CD4-positive, alpha-beta T cell (primary cell): ENCODE measurements at places on chromosomes 5 and 9. TPM values are rescaled to one million over a fixed set of nuclear protein-coding genes. Genes with fewer than 3 reads are reported as not detected.

- DNase-seq = no peak
- H3K27me3 ChIP-seq = no peaks in the 10 kb centered on the region
- H3K4me3 ChIP-seq = no peak overlapping the region
- no peaks in the 10 kb centered on the region for H3K4me1 ChIP-seq
- no peak overlapping the region for H3K27ac ChIP-seq
These were observed 12.5 kb upstream of the PUM3 start for GRCh38 chr9:2856400-2856799.

- no peak overlapping the region for H3K4me3 ChIP-seq
- H3K36me3 ChIP-seq = no peaks in the 10 kb centered on the region
- DNase-seq = no peak
- H3K27me3 ChIP-seq = peaks cover 7% of the 10 kb centered on the region
- no peak overlapping the region for H3K27ac ChIP-seq
These were observed 10.5 kb upstream of the ADGRD2 start for GRCh38 chr9:124439686-124440243.

GRCh38 chr5:76391014-76391413 lies 12.1 kb upstream of the IQGAP2 start:
- H3K4me1 ChIP-seq = peaks cover 52% of the 10 kb centered on the region
- DNase-seq = no peak
- no peaks in the 10 kb centered on the region for H3K36me3 ChIP-seq
- no peak overlapping the region for H3K27ac ChIP-seq
- no peaks in the 10 kb centered on the region for H3K27me3 ChIP-seq

DNA sequence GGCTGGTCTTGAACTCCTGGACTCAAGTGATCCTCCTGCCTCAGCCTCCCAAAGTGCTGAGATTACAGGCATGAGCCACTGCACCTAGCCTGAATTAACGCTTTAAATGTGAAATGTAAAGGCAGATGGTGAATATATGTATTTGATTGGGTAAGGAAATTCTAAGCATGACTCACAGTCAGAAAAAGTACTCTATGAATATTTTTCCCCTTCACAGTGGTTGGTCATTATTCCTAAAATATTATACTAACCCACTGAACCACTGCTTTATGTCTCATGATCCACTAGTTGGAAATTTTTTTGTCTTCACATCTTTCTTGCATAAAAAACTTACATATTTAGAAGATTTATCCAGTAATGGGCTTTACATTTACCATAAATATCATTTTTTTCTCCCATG lies 14.5 kb upstream of the TENT4A start:
- no peak for DNase-seq
- peaks cover 37% of the 10 kb centered on the region for H3K27me3 ChIP-seq
- no peak overlapping the region for H3K27ac ChIP-seq
- no peak overlapping the region for H3K4me3 ChIP-seq
- no peaks in the 10 kb centered on the region for H3K4me1 ChIP-seq

- no peak overlapping the region for H3K27ac ChIP-seq
- H3K4me3 ChIP-seq = no peak overlapping the region
- peaks cover 45% of the 10 kb centered on the region for H3K4me1 ChIP-seq
- no peaks in the 10 kb centered on the region for H3K27me3 ChIP-seq
- DNase-seq = peak; percentile 81
- peaks cover 24% of the 10 kb centered on the region for H3K36me3 ChIP-seq
These were observed 39.5 kb downstream of the CD180 start for GRCh38 chr5:67156976-67157583.

- H3K4me1 ChIP-seq = no peaks in the 10 kb centered on the region
- DNase-seq = no peak
- no peak overlapping the region for H3K27ac ChIP-seq
- H3K36me3 ChIP-seq = no peaks in the 10 kb centered on the region
These were observed 45.7 kb downstream of the ZNF474 start for GRCh38 chr5:122175091-122175490.

- no peaks in the 10 kb centered on the region for H3K27me3 ChIP-seq
- no peaks in the 10 kb centered on the region for H3K36me3 ChIP-seq
- H3K27ac ChIP-seq = no peak overlapping the region
- no peaks in the 10 kb centered on the region for H3K4me1 ChIP-seq
- no peak for DNase-seq
These were observed 150.1 kb upstream of the LHFPL2 start for GRCh38 chr5:78798673-78799029.

- H3K4me1 ChIP-seq = peaks cover 13% of the 10 kb centered on the region
- no peaks in the 10 kb centered on the region for H3K27me3 ChIP-seq
- no peak overlapping the region for H3K4me3 ChIP-seq
- H3K27ac ChIP-seq = no peak overlapping the region
- peaks cover 42% of the 10 kb centered on the region for H3K36me3 ChIP-seq
These were observed 69.7 kb downstream of the GPBP1 start for GRCh38 chr5:57243286-57244137.

DNA sequence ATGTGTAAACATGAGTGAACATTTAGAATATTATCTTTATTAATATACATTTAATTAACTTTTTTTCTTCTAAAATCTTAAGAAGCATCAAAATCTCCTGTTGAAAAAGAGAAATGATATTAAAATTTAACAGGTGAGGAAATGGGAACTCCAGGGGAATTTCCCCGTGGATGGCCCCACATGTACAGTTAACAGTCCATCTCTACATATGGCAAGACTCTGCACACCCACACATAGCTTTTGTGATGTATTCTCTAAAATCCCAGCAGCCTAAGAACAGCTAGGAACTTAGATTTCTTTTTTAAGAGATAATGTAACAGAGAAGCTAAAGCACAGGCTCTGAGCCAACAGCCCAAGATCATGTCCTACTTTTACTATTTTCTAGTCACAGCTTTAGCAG lies 556.3 kb upstream of the RGMB start:
- H3K4me1 ChIP-seq = no peaks in the 10 kb centered on the region
- no peak for DNase-seq
- H3K4me3 ChIP-seq = no peak overlapping the region

- no peaks in the 10 kb centered on the region for H3K27me3 ChIP-seq
- H3K4me3 ChIP-seq = no peak overlapping the region
- H3K36me3 ChIP-seq = no peaks in the 10 kb centered on the region
These were observed 31.2 kb upstream of the GALNT10 start for GRCh38 chr5:154159343-154159742.

GRCh38 chr5:178993955-178994579 lies 1.1 kb downstream of the GRM6 start:
- H3K27me3 ChIP-seq = peaks cover 20% of the 10 kb centered on the region
- H3K4me3 ChIP-seq = no peak overlapping the region
- H3K4me1 ChIP-seq = no peaks in the 10 kb centered on the region
- no peak for DNase-seq

GRCh38 chr9:128275198-128276007 lies at the start of gene GOLGA2:
TSS of gene GOLGA2 (minus strand) at chr9:128276007. CDS start at chr9:128275976, 31 bp downstream.
- no peak for DNase-seq
- peak within 1 kb of the TSS; percentile 98 for H3K4me3 ChIP-seq
- H3K27ac ChIP-seq = peak within 1 kb of the TSS; percentile 72
- no peaks in the 10 kb centered on the region for H3K27me3 ChIP-seq
- peaks cover 31% of the 10 kb centered on the region for H3K4me1 ChIP-seq

GRCh38 chr5:60287174-60287771 lies 393.7 kb upstream of the PDE4D start:
- no peak for DNase-seq
- no peak overlapping the region for H3K4me3 ChIP-seq
- H3K36me3 ChIP-seq = no peaks in the 10 kb centered on the region
- no peaks in the 10 kb centered on the region for H3K27me3 ChIP-seq
- H3K27ac ChIP-seq = no peak overlapping the region

- H3K36me3 ChIP-seq = no peaks in the 10 kb centered on the region
- H3K27ac ChIP-seq = no peak overlapping the region
These were observed 64.0 kb downstream of the SFXN1 start for GRCh38 chr5:175542232-175542965.

DNA sequence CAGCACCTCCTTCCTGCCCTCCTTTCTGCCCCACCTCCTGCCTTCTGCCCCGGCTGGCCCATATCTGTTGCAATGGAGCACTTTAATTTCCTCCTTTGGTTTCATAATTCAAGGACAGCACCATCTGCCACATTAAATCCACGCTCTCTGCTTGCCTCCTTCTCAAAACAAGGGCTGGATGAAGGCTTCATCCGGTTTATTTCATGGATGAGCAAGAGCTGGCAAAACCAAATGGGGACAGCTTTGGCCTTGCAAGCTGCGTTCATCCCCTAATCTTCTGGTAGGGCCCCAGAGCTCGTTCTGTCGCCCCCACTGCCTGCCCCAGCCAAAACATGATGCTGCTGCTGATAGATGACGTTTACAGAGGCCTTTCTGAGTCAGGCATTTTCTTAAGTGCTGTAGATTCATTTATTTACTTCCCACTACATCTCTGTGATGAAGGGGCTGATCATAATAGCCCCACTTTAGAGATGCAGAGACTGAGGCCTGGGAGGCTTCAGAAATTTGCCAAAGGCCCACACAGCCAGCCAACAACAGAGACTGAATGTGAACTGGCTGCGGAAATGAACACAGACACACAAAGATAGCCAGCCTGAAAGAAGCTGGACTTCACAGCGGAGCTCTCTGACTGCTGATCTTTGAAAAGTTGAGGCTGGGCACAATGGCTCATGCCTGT lies 115.6 kb upstream of the CPEB4 start:
- no peak overlapping the region for H3K4me3 ChIP-seq
- DNase-seq = no peak
- H3K27me3 ChIP-seq = no peaks in the 10 kb centered on the region
- H3K27ac ChIP-seq = no peak overlapping the region
- H3K4me1 ChIP-seq = peaks cover 3% of the 10 kb centered on the region

DNA sequence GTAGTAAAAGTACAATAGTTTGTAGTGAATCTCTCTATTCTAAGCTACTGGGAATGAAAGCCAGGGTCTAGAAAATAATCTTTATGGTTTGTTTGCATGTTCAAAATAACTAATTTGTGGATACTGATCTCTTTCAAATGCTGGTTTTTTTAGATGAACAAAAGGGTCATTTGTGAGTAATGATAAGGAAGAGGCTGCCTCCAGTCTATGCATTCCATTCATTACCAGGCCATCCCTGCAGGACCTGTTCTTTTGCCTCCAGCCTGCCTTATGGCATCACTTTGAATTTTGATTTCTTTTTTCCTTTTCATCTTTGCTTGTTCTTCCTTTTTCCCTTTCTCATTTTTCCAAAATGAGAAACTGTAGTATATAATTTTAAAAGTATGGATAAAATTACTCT lies 312.3 kb downstream of the CWC27 start:
- H3K36me3 ChIP-seq = no peaks in the 10 kb centered on the region
- no peak overlapping the region for H3K4me3 ChIP-seq
- H3K27ac ChIP-seq = no peak overlapping the region

GRCh38 chr5:125343015-125343414 lies 596.6 kb upstream of the ZNF608 start:
- no peak overlapping the region for H3K4me3 ChIP-seq
- H3K27me3 ChIP-seq = no peaks in the 10 kb centered on the region
- H3K36me3 ChIP-seq = no peaks in the 10 kb centered on the region
- no peak overlapping the region for H3K27ac ChIP-seq

DNA sequence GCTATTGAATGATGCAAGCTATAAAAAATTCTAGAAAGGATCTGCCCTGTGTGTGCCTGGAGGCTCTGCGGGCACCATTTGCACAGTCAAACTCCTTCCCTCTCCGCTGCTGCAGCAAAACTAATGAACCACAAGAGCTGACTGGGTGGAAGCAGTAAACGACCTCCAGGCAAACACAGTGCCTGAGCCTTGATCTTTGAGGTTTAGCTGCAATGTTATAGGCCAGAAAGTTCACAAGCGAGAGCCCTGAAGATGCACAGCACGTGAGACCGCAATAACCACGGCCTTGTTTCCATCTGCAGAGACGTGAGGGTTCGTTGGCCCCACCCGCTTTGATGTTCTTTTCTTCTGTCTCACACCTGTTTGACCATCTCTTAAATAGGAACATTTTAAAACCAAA lies 69.2 kb upstream of the S1PR3 start:
- no peaks in the 10 kb centered on the region for H3K36me3 ChIP-seq
- H3K4me1 ChIP-seq = peaks cover 35% of the 10 kb centered on the region
- no peak overlapping the region for H3K27ac ChIP-seq
- no peak overlapping the region for H3K4me3 ChIP-seq

- H3K27ac ChIP-seq = no peak overlapping the region
- H3K4me1 ChIP-seq = no peaks in the 10 kb centered on the region
- no peaks in the 10 kb centered on the region for H3K36me3 ChIP-seq
These were observed 19.3 kb upstream of the LOX start for GRCh38 chr5:122097391-122097790.

- no peak overlapping the region for H3K27ac ChIP-seq
- no peaks in the 10 kb centered on the region for H3K4me1 ChIP-seq
- DNase-seq = no peak
- H3K27me3 ChIP-seq = no peaks in the 10 kb centered on the region
- no peak overlapping the region for H3K4me3 ChIP-seq
These were observed 104.6 kb downstream of the MED10 start for GRCh38 chr5:6273749-6274148.

GRCh38 chr9:91185193-91185886 lies 176.4 kb downstream of the AUH start:
- H3K36me3 ChIP-seq = no peaks in the 10 kb centered on the region
- DNase-seq = no peak
- H3K27ac ChIP-seq = no peak overlapping the region
- no peak overlapping the region for H3K4me3 ChIP-seq
- no peaks in the 10 kb centered on the region for H3K27me3 ChIP-seq

DNA sequence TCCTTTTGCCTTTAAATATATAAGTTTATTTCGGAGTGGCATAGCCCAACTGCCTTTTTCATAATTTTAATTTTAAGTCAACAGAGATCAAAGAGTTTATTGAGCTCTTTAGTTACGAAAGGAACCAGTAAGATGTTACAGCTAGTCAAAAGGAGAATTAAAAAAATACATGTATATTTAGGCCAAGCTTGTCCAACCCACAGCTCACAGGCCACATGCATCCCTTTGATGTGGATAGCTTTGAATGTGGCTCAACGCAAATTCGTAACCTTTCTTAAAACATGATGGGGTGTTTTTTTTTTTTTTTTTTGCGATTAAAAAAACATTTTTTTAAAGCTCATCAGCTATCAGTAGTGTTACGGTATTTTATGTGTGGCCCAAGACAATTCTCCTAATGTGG lies 50.2 kb upstream of the IL31RA start:
- no peaks in the 10 kb centered on the region for H3K36me3 ChIP-seq
- H3K4me3 ChIP-seq = no peak overlapping the region
- H3K27ac ChIP-seq = no peak overlapping the region
- H3K27me3 ChIP-seq = no peaks in the 10 kb centered on the region
- DNase-seq = no peak
- H3K4me1 ChIP-seq = no peaks in the 10 kb centered on the region

CNTFR gene
- not detected for total RNA-seq

KCNN2 gene
- not detected for total RNA-seq

BTF3 gene
- total RNA-seq = 769 TPM

PPP3R2 gene
- total RNA-seq = not detected

GRIA1 gene
- not detected for total RNA-seq

PROB1 gene
- 0.25 TPM for total RNA-seq

NKD2 gene
- total RNA-seq = 0.30 TPM

AQP7 gene
- 0.27 TPM for total RNA-seq

PCDHB7 gene
- not detected for total RNA-seq

PCDHB9 gene
- total RNA-seq = not detected

CLTB gene
- total RNA-seq = 73.2 TPM

TXNDC8 gene
- total RNA-seq = not detected

DNM1 gene
- total RNA-seq = 1.8 TPM

DMXL1 gene
- total RNA-seq = 29.1 TPM
